ENCODE measurements at places on chromosomes 2 and 18. TPM values are rescaled to one million over a fixed set of nuclear protein-coding genes. Genes with fewer than 3 reads are reported as not detected.

Gene DUSP28
- total RNA-seq, result 8.9 TPM

Gene ITPRIPL1
- not detected for total RNA-seq

Gene COL6A3
- total RNA-seq, result 0.09 TPM

Gene TSGA10
- 9.8 TPM for total RNA-seq

Gene GALR1
- not detected for total RNA-seq

Gene ATP8B1
- total RNA-seq, result 9.8 TPM

Gene UGT1A10
- total RNA-seq, result not detected

Gene HAAO
- not detected for total RNA-seq

Gene STARD6
- total RNA-seq, result not detected

Gene CIB4
- total RNA-seq, result 0.28 TPM

Gene KLHL30
- 0.13 TPM for total RNA-seq

Gene GPBAR1
- total RNA-seq, result not detected

Gene ELOA2
- total RNA-seq, result not detected

Gene UGT1A5
- total RNA-seq, result not detected

Gene MC5R
- total RNA-seq, result not detected

Gene ERMN
- not detected for total RNA-seq
